ENCODE measurements at places on chromosomes 4 and X. TPM values are rescaled to one million over a fixed set of nuclear protein-coding genes. Genes with fewer than 3 reads are reported as not detected.
A peak's percentile ranks its signal among the peaks of the same experiment; 100 is the strongest.

- no peak for DNase-seq
These were observed 71.4 kb upstream of the HPGD start for GRCh38 chr4:174593701-174594100.

- no peak for DNase-seq
These were observed 17.2 kb upstream of the HPGDS start for GRCh38 chr4:94359838-94360237.

- DNase-seq = no peak
These were observed 94.4 kb upstream of the ADRA2C start for GRCh38 chr4:3671571-3672464.

- DNase-seq = no peak
These were observed 2547.7 kb downstream of the ARAP2 start for GRCh38 chr4:33696586-33696985.

DNA sequence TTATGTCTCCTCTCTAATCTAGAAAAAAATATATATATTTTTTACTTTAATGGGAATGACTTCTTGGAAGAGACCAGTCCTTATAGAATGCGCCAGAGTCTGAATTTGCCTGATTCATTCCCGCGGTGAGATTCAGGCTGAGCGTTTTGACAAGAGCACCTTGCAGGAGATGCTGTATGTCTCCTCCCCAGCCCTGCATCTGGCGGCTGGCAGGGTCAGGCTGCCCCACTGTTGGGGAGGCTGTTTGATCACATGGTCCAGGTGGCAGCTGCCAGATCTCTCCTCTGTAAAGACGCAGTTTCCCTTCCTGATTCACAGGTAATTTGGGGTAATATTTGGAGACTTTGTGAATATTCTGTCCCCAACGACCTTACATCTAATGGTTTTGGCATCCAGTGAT is 9.7 kb downstream of the PDZD4 start:
- DNase-seq = no peak

GRCh38 chrX:154058214-154058997 is 38.7 kb upstream of the IRAK1 start:
- DNase-seq = no peak

DNA sequence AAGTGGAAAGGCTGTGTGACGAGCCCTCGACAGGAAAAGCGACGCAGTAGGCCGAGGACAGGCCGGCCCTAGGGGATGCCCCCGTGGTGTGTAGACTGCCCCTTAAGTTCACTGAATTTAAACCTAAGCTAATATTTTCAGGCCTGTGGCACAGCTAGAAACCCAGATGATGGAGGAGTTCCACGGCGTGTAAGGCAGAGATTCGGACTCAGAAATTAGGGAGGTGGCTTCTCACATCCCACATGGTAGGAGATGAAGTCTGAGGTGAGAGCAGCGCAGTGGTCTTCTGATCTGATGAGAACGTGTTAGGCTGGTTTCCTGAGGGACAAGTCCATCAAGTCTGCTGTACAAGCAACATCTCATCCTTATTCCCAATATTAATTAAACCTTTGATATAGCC is 7.8 kb downstream of the LRP2BP start:
- DNase-seq = no peak

DNA sequence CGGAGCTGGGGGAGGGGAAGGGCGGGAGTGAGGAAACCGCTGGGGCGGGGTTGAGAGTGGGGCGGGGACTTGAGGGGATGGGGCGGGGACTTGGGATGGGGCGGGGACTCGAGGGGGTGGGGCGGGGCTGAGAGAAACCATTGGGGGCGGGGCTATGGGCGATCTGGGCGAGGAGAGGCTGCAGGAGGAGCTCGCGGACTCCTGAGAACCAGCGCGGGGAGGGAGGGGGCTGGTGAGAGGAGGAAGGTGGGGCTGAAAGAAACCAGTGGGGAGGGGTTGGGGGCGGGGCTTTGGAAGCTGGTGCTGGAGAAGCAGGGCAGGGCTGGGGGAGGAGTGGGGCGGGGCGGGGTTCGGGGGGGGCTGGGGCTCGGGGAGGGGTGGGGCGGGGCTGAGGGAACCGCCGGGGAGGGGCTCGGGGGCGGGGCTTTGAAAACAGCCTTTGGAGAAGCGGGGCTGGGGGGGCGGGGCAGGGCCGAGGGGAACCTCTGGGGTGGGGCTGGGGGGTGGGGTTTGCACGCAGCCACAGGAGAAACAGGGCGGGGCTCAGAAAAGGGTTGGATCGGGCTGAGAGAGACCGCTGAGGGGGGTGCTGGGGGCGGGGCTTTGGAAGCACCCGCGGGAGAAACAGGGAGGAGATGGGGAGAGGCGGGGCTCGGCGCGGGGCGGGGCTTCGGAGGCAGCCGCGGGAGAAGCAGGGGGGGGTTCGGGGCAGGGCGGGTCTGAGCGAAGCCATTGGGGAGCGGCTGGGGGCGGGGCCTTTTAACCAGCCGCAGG is 777 bp upstream of the EOLA2 start:
- peak; percentile 83 for DNase-seq

DNA sequence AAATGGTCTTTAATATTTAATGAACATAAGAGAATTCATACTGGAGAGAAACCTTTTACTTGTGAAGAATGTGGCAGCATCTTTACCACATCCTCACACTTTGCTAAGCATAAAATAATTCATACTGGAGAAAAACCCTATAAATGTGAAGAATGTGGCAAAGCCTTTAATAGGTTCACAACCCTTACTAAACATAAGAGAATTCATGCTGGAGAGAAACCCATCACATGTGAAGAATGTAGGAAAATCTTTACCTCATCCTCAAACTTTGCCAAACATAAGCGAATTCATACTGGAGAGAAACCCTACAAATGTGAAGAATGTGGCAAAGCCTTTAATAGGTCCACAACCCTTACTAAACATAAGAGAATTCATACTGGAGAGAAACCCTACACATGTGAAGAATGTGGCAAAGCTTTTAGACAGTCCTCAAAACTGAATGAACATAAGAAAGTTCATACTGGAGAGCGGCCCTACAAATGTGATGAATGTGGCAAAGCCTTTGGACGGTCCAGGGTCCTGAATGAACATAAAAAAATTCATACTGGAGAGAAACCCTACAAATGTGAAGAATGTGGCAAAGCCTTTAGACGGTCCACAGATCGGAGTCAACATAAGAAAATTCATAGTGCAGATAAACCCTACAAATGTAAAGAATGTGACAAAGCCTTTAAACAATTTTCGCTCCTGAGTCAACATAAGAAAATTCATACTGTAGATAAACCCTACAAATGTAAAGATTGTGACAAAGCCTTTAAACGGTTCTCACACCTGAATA is 35.6 kb downstream of the ZNF141 start:
- no peak for DNase-seq

GRCh38 chrX:130280901-130281300 is 12.2 kb upstream of the ZNF280C start:
- DNase-seq = no peak

DNA sequence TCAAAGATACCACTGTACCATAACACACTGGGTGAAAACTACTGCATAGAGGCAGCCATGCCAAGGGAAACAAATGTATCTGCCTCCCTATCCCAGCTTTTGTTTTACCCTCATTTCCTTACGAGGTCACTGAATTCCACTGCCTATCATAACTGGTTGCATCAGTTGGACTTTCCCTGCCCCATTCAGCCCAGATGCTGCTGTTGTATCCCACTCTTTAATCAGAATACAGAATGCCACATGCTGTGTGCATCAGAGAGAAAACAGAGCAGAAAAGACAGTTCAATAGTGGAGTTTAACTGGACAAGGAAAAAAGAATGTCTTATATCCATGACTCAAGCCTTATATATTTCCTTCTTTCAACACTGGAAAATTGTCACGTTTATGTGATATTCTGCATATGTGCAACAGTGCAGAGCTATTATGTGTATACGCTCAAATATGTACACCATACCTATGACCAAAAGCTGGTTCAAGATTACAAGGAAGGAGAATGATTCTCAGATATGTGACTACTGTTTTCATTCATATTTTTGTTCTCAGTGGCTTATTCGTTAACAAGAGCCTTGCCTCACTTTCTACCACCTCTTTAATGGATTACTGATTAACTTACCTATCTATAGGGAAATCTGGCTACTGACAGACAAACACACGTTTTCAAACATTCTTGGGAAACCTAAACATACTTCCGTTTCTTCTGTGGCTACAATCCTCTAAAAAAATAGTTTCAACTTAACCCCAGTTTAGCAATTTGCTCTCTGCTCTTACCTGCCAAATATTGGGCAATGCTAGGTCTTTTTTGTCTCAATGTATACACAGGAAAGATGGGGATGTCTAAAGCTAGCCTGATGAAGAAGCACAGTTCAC is 378.9 kb downstream of the SMARCA1 start:
- DNase-seq = no peak

- DNase-seq = no peak
These were observed 50.0 kb downstream of the C4orf50 start for GRCh38 chr4:5968246-5968645.

GRCh38 chr4:109032671-109033070 is 269.8 kb downstream of the COL25A1 start:
- DNase-seq = no peak

GRCh38 chr4:166252487-166253402 is 379.7 kb downstream of the TLL1 start:
- no peak for DNase-seq

DNA sequence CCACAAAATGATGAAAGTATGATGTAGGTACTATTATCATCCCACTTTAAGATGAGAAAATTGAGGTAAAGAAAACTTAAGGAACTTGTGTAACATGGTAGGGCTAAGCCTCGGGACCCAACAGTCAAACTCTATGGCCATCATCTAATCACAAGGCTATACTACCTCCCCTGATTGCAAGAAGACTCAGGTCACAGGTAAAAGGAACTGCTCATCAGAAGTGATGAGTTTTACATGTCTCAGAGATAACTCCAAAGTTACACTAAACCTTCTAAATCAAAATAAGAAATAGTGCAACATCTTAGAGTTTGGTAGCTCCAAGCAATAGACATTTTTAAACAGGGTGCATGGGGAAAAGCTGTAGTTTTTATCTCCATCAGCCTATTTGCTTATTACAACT is 96.5 kb upstream of the MYOZ2 start:
- DNase-seq = no peak

DNA sequence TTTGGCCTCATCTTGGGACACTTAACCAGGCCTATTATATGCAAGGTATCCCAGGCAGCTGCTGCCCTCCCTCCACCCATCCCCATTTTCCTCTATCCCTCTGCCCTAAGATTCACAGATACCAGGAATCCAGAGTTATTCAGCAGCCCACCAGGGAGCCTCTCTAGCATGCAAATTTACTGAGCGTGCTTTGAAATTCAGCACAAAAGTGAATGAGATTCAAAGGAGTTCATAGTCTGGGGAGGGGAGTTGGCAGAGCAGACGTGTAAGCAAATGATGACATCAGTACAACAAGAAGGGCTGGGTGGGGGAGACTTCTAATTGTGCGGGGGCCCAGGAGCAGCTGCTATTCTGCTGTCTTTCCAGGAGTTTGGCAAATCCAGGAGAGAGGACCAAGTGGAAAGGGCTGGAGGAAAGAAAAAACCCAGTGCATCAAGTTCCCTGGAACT is 1.7 kb upstream of the MTM1 start:
- DNase-seq = no peak

Gene QRFPR
- not detected for polyA plus RNA-seq

Gene IQCM
- not detected for polyA plus RNA-seq

DNA sequence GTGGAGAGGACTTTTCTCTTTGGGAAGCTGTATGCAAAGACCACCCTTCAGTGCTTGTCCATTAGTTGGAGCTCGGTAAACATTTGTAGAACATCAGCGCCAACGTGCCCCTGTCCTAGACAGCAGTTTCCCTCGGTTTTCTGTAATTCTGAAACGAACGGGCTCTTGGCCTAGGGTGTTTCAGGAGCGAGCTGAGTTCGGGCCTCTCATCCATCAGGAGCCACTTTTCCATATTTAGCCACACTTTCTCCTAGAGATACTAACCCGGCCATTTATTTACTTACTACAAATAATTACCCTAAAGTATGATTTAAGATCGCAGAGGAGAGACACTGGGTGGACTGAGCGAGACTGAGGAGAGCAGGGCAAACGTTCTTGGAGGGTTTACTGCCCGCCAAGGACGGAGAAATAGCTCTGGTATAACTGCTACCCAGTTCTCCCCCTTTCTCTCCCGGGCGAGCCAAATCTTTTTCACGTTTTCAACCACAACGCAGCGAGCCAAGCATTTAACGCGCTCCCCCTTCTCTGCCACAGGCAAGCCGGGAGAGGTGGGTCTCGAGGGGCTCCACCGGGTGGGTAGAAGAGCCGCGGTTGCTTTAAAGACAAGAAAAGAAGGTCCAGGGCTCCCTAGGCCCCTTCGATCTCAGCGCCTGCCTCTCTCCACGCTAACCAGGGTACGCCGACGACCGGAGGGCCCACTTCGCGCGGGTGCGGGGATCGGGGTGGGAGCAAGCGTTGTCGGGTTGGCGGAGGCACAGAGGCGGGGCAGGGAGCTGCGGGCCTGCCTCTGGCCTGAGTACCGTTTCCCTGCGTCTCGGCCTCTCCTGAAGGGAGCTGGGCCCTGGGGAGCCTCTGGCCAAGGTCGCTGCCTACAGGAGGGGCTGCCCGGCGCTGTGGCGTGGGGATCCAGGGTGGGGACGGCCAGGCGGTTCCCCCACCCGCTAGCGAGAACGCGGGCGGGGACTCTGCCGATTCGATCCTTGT is 10.8 kb upstream of the PITX2 start:
- DNase-seq = no peak

- DNase-seq = no peak
These were observed 20.8 kb upstream of the TMEM185A start for GRCh38 chrX:149652232-149652981.

Gene DUSP9
- not detected for polyA plus RNA-seq

DNA sequence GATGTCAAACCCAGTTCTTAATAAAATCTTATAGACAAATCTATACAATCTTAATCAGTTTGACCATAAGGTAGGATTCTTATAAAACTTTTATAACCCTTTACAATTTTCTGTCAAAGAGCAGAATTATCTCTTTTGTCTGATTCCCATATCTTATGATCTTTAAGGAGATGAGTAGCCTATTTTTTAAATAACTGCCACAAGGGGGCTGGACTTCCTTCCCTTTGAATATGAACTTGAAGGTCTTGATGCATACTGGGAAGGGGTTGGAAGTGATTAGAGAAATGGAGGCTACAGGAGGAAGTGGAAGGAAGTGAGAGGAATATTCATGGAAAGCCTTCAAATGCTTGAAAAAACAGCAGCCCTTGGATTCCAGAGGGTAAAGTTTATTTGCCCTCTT is 111.1 kb downstream of the APOOL start:
- DNase-seq = no peak

Gene MAGIX
- polyA plus RNA-seq = 0.35 TPM

Gene POU4F2
- not detected for polyA plus RNA-seq

Gene GPM6B
- 0.82 TPM for polyA plus RNA-seq

Gene F8A1
- 30.0 TPM for polyA plus RNA-seq

Gene PCYT1B
- polyA plus RNA-seq = 0.06 TPM

Gene PABPC4L
- polyA plus RNA-seq = not detected

GRCh38 chr4:22077571-22077970 is 129.0 kb upstream of the KCNIP4 start:
- DNase-seq = no peak

DNA sequence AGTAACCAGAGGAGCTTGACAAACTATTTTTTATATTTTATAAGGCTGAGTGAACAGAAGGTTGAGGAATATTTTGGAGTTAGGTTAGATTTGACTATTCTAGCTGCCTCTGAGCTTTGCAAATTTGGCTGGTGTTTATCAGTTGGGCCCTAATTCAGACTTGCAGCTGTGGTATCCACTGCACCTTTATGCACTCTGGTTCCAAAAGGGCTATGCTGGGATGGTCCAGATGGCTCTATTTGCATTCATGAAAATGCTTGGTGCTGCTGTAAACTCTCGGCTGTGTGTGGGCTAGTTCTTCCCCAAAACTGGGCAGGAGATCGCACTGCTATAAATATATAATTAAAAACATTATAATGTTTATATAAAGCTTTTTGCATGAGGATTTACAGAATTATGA is 106.3 kb downstream of the REPS2 start:
- DNase-seq = no peak

GRCh38 chrX:2584251-2585157 is 83.7 kb upstream of the DHRSX start:
- no peak for DNase-seq

Gene CTAG2
- polyA plus RNA-seq = not detected

Data from naive B cell (primary cell).